GM12864 (cell line): ENCODE measurements at places on chromosomes 7 and 10.

DNA sequence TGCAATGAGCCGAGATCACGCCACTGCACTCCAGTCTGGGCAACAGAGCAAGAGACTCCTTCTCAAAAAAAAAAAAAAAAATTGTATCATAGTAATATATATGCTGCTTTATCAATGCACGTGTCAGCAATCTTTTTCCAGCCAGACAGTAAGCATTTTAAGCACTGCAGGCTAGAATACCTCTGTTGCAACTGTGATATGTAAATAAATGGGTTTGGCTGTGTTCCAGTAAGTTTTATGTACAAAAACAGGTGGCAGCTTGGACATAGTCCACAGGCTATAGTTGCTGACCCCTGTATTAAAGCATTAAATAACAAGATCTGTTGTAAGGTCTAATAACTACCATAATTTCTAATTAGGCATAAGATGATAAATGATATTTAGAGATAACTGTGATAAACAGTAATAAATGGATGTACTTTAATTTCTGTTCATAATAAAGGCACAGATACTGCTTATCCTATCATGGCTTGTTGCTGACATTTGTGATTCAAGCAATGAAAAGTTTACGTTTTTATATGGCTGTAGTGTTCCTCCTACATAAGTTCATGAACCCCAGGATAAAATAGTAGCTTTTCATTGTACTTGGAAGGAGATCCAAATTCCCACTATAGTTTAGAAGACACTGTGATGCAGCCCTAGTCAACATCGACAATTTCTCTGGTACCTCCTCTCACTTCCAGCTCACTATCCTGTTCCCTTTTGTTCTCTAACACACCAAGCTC lies 161.4 kb downstream of the ELMO1 start:
- DNase-seq: no peak

DNA sequence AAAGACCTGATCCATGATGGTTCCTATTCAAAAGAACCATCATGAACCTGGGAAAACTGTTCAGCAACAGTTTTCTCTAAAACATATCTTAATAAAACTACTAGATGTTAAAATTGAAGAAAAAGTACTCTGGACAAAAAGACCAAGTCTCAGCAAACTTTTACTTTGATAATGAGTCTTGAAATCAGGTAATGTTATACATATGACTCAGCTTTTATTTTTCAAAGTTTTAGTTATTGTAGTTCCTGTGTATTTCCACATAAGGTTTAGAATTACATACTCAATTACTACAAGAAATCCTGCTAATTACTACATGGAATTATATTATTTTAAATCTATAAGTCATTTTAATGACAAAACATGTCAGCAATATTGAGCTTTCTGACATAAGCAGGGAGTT lies 42.2 kb downstream of the ZNF33B start:
- DNase-seq: no peak

- DNase-seq: no peak
Measured at GRCh38 chr10:72692994-72693781, 1.2 kb downstream of the MCU start.

DNA sequence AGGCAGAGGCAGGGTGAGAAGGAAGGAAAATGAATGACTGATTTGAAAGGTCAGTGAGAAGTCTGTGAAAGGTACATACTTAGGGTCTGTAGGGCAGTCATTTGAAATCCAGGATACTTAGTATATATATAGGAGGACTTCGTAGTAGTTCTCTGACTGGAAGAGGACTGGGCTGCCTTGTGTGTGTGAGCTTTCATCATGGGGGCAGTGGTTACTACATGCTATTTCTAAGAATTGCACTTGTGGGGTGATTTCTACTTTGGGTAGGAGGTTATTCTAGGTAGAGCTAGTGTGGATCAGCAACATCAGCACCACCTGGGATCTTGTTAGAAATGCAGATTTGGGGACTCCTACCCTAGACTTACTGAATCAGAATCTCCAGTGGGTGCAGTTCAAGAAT lies 104.1 kb downstream of the AUTS2 start:
- DNase-seq: no peak

DNA sequence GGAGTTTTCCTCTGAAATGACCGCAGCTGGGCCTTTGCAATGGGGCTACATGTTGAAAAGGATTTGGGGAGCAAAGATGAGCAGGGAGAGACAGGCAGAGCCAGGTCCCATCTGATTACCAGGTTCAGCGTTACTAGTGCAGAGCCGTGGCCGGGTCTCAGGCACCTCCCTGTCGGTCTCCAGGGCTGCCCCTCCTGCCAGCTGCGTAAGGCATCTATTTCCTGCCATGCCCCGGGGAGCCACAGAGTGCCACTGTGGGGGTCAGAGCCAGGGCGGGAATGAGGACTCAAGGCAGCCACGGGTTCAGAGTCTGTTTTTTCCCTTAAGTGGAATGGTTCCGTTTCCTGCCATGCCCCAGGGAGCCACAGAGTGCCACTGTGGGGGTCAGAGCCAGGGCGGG lies 382.6 kb upstream of the SHH start:
- no peak for DNase-seq

DNA sequence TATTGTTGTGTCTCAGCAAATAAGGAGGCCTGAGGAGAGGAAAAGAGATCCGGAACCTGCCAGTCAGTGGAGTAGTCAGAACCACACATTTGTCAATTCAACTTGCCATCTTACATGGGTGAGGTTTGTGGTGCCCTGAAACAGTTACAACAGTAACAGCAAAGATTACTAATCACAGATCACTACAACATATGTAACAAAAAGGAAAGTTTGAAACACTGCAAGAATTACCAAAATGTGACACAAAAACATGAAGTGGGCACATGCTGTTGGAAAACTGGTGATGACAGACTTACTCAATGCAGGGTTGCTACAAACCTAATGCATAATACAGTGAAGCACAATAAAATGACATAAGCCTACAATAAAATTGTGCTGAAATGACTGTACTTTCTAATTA lies 89.4 kb downstream of the LRRN3 start:
- DNase-seq: no peak

DNA sequence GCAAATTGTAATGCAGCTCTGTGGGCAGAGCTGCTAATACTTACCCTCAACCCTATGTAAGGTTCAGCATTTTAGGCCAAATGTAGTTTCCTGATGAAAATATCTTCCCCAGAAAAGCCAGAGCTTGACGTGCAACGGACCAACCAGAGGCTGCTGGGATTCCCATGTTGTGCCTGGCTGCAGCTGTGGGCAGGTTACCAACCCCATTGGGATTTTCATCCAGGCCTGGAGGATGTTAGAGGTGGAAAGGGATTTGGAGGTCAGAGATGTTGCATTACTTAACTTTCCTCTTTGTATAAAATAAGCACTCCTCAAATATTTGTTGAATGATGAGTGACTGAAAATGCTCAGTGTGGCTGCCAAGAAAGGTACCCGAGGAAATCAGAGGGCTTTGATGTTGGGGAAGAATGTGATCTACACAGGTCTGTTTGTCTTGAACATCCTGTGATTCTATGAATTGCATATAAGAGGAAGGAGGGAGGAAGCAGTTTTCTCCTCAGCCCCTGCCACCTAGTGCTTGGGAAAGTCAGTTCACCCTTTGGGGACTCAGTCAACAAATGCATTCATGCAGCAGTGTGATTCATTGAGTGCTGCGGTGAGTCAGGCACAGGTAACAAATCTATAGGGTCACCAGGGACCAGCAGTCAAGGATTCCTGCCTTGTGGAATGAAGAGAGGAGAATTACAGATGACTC lies 487.2 kb downstream of the RPS24 start:
- no peak for DNase-seq

GRCh38 chr7:27409776-27410175 lies 167.2 kb downstream of the EVX1 start:
- no peak for DNase-seq

GRCh38 chr7:100119970-100120732 lies 717 bp downstream of the CNPY4 start:
- DNase-seq: no peak

DNA sequence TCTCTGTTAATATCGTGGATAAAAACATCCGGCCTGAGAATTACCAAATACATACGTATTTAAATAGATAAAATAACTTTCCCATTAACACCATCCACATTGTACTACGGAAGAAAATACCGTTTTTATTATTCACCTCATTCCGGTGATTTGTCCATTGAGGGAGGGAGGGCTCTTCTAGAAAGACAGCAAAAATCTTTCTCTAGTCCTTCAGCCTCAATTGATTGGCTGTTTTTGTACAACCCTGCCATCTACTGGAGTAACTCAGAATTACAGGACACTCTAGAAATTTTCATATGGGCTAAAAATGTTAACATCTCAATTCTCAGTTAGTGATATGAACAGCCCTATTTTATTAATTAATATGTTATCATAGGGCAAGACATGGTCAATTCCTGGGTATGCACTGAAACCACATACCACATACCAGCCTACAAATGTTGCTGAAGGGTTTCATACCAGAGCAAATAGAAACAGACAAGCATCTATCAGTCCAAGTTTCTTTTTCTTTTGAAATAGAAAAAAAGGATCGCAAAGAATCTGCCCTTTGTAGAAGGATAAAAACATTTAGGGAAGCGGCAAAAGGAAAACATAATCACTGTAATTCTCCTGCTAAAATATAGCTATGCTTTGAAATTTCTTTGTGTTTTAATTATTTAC lies 55.8 kb upstream of the CDCA7L start:
- peak; percentile 16 for DNase-seq

DNA sequence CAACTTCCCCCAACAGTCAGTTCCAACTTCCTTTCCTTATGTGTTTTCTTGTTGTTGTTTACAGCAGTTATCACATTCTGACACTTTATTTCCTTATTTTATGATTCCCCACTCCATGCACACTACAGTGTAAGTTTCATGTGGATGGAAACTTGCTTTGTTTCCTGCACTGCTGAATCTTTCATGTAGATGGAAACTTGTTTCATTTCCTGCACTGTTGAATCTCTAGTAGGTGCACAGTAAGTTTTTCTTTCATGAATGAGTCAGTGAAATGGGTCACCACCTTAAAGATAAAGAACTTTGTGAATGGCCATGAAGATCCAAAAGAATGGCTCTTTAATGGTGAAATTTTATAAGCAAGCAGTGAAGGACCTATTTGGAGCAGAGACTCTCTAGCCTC lies 61.4 kb downstream of the SHOC2 start:
- no peak for DNase-seq

DNA sequence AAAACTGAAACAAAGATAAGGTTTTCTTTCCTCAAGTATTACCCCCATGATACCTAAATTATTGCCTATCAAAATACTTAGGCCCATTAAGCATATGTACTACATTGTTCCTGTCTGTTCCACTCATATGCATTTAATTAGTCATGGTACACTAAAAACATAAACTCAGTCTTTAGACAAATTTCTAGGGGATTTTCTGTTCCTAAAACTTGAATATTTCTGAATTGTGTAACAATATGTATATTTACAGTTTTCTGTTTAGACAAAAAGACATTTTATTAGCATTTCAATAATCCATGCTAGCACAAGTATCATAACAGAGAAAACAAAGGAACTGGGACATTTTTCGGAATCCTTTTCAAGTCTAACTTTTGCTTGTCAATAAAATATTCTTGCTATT lies 234.2 kb downstream of the CRPPA start:
- no peak for DNase-seq

GRCh38 chr7:128874140-128875031 lies 11.7 kb downstream of the ATP6V1F start:
- no peak for DNase-seq

DNA sequence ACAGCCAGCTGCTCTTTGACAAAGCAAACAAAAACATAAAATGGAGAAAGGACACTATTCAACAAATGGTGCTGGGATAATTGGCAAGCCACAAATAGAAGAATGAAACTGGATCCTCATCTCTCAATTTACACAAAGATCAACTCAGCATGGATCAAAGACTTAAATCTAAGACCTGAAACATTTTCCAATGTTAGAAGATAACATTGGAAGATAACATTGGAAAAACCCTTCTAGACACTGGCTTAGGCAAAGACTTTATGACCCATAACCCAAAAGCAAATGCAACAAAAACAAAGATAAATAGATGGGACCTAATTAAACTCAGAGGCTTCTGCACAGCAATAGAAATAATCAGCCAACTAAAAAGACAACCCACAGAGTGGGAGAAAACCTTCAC lies 425.7 kb upstream of the SEMA3D start:
- DNase-seq: no peak

DNA sequence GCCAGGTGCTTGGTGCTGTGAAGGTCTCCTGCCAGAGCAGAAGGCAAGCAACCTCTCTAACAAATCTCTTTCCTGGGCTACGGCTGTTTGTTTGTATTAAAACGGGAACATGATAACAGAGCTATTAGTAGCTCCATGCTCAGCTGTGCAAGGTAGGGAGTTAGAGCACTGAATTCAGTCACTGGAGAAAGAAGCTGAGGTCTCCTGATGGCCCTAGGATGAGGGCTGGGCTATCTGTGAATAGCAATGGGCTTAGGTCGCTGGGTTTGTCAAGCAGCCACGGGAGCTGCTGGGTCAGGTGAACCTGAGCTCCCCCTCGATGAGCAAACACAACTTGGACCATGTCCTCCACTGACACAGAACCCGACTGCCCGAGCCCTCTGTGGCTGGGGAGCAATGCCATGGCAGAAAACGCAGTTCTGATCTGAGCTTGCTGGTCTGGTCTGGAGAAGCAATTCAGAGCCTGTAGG lies 24.4 kb downstream of the TACC2 start:
- no peak for DNase-seq

DNA sequence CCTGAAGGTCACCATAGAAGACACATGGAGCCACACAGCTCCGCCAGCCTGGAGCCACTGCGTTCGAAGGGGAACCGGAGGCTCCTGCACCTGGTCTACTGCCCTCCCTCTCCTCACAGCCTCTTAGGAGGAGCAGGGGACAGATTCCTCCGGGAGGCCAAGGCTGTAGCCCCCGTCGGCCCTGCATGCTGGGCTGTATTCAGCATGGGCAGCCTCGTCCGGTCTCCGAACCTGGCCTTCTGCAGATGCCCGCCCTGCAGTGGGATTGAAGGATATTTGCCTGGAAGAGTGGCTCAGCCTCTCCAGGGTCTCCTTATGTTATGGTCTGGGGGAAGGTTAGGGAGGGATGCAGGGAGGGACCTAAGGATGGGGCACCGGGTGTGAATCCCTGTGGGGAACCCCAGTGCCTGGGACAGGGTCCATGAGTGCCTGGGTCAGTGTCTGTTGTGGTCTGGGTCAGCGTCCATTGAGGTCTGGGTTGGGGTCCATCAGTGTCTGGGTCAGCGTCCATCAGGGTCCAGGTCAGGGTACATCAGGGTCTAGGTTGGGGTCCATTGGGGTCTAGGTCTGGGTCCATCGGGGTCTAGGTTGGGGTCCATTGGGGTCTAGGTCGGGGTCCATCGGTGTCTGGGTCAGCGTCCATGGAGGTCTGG lies 13.0 kb upstream of the SCART1 start:
- no peak for DNase-seq
